GM12878 (cell line): ENCODE measurements at places on chromosomes 6 and 20. TPM values are rescaled to one million over a fixed set of nuclear protein-coding genes. Genes with fewer than 3 reads are reported as not detected.

The ARFGEF3 gene
- 0.03 and 0.08 TPM in 2 replicates for total RNA-seq

GRCh38 chr6:20978151-20978614 is 443.9 kb downstream of the CDKAL1 start:
- no peak overlapping the region for H3K4me3 ChIP-seq
- DNase-seq = peak; percentile 25
- no peaks in the 10 kb centered on the region for H3K36me3 ChIP-seq

The LRRN4 gene
- total RNA-seq = not detected in 2 replicates

GRCh38 chr6:37866590-37867507 is 47.3 kb downstream of the ZFAND3 start:
- H3K4me3 ChIP-seq = no peak overlapping the region
- peak overlapping the region; percentile 48; the same call in 1 of the 2 replicates for H3K27ac ChIP-seq
- H3K27me3 ChIP-seq = no peaks in the 10 kb centered on the region
- peaks cover 28% of the 10 kb centered on the region for H3K4me1 ChIP-seq
- H3K36me3 ChIP-seq = no peaks in the 10 kb centered on the region
- DNase-seq = no peak

The LPA gene
- total RNA-seq = 2.8 TPM in 2 replicates

GRCh38 chr6:161268531-161269210 is 5.2 kb downstream of the AGPAT4 start:
- H3K4me1 ChIP-seq = no peaks in the 10 kb centered on the region
- H3K27ac ChIP-seq = no peak overlapping the region
- H3K36me3 ChIP-seq = no peaks in the 10 kb centered on the region
- no peak for DNase-seq

The SIRPB1 gene
- 18.9 and 20.1 TPM in 2 replicates for total RNA-seq

GRCh38 chr6:16706029-16706428 is 55.2 kb downstream of the ATXN1 start:
- no peaks in the 10 kb centered on the region for H3K36me3 ChIP-seq
- peaks cover 11% of the 10 kb centered on the region for H3K4me1 ChIP-seq
- no peak for DNase-seq

The RGS17 gene
- not detected in 2 replicates for total RNA-seq

GRCh38 chr20:45576995-45577394 is 2.1 kb downstream of the WFDC8 start:
- no peak overlapping the region for H3K27ac ChIP-seq
- no peaks in the 10 kb centered on the region for H3K4me1 ChIP-seq
- no peaks in the 10 kb centered on the region for H3K36me3 ChIP-seq
- 0 out of 2 replicates have a peak, but pooled peaks cover 1% of the 10 kb centered on the region for H3K27me3 ChIP-seq

- DNase-seq = no peak
- peaks cover 2% of the 10 kb centered on the region for H3K27me3 ChIP-seq
- no peaks in the 10 kb centered on the region for H3K4me1 ChIP-seq
These were observed 50.7 kb upstream of the TPD52L1 start for GRCh38 chr6:125102891-125103290.

The POFUT1 gene
- 30.5 and 33.4 TPM in 2 replicates for total RNA-seq

- no peaks in the 10 kb centered on the region for H3K27me3 ChIP-seq
- no peak overlapping the region for H3K27ac ChIP-seq
- DNase-seq = no peak
These were observed 11.6 kb downstream of the PIGT start for GRCh38 chr20:45427236-45428149.

DNA sequence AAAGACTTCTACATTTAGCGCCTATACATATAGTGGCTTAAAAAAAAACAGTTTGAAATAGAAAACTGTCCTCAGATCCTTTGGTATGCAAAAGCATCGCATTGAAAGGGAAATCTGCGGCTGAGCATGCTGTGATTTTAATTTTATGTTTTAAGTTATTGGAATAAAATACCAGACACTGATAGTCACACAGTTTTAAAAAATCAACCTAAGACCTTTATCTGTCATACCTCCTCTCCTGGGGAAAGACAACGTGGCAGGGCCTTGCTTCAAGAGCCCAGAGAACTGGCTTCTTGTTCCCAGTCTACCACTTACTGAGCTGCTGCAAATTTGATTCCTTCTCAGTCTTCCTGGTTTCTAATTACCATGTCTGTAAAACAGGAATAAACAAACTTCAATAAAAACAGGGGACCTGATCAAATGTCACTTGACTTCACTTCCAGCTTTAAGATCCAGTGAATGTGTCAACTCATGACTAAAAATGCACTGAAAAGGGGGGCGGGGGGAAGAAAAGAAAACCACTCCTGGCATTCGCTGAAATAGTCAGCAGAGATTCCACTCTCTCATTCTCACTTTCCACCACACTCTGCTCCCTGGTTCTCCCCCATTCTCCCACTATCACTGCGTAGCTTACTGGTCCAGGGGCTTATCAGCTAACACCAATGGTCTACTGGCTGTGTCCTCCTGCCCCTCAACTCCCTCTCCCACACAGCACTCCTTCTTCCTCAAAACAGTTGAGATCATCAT is 494.7 kb upstream of the MARCKS start:
- H3K4me1 ChIP-seq = no peaks in the 10 kb centered on the region
- DNase-seq = no peak
- no peak overlapping the region for H3K4me3 ChIP-seq
- H3K36me3 ChIP-seq = no peaks in the 10 kb centered on the region
- no peak overlapping the region for H3K27ac ChIP-seq

- DNase-seq = no peak
- H3K36me3 ChIP-seq = no peaks in the 10 kb centered on the region
- H3K4me1 ChIP-seq = no peaks in the 10 kb centered on the region
- no peaks in the 10 kb centered on the region; the same call in 1 of the 2 replicates for H3K27me3 ChIP-seq
These were observed 211.1 kb downstream of the PLCB4 start for GRCh38 chr20:9279918-9280401.

The SGK2 gene
- 0.31 TPM in 1 of 2 replicates, not detected in the other for total RNA-seq

The CFAP206 gene
- not detected in 2 replicates for total RNA-seq

DNA sequence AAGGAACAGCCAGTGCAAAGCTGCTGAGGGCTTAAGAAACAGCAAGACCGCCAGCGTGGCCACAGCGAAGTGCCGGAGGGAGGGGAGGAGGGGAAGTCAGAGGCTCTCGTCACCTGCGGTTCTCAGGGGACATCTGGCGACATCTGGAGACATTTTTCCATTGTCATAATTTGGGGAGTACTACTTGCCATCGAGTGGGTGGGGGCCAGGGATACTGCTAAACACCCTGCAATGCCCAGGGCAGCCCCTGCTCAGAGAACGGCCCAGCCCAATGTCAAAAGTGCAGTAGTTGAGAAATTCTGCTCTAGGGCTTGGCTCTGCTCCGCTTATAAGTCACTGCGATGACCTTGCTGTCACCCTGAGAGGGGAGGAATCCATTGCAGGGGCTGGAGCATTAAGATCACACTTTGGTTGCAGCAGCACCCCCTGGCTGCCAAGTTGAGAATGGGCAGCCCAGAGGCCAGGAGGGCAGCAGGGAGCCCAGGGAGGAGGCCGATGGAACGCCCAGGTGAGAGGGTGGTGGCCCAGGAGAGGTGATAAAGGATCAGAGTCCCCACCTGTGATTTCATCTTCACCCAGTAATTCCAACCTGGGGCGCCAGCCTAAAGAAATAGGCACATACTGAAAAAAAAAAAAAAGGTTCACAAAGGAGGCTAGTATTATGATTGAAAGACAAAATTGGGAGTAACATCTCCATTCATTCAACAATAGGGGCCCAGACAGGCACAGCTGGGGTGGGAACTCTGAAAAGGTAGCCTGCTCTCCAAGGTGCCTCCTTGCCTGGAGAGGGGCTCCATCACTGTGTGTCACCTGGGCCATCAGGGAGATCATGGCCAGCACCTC is 218.2 kb downstream of the BMP7 start:
- no peaks in the 10 kb centered on the region for H3K4me1 ChIP-seq
- DNase-seq = no peak
- no peaks in the 10 kb centered on the region for H3K36me3 ChIP-seq
- no peak overlapping the region for H3K27ac ChIP-seq
- no peak overlapping the region for H3K4me3 ChIP-seq
- H3K27me3 ChIP-seq = no peaks in the 10 kb centered on the region; the same call in 1 of the 2 replicates

The DLK2 gene
- 0.38 and 0.40 TPM in 2 replicates for total RNA-seq

DNA sequence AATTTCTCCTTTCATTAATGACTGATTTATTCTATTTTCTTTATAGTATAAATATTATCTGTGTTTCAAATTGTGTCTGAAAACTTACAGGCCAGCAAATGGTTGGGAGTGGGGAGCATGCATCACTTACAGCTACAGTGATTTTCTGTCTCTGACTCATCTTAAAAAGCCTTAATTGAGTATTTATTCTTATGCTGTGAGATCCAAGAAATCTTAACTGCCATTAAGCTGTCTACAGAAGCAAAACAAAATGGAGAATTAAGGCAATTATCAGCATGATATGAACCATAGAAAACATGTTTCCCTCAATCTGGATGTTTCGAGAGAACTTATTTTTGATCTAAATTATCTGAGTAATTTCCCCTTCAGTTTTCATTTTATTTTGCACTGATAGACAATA is 831.2 kb downstream of the KIF16B start:
- H3K4me3 ChIP-seq = no peak overlapping the region
- no peak overlapping the region for H3K27ac ChIP-seq
- no peaks in the 10 kb centered on the region for H3K36me3 ChIP-seq
- DNase-seq = no peak

DNA sequence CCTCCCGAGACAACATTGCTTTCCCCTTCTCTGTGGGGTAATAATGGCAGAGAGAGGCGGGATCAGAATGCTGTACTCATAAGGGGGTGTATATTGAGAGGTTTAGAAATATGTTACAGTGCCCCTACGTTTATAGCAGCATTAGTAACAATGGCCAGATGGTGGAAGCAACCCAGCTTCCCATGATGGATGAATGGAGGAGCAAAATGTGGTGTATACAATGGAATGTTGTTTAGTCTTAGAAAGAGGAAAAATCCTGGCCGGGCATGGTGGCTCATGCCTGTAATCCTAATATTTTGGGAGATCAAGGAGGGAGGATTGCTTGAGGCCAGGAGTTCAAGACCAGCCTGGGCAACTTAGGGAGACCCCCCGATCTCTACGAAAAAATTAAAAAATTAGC is 12.9 kb downstream of the BANF2 start:
- no peaks in the 10 kb centered on the region for H3K36me3 ChIP-seq
- H3K4me3 ChIP-seq = no peak overlapping the region
- DNase-seq = no peak
- H3K4me1 ChIP-seq = no peaks in the 10 kb centered on the region

- H3K36me3 ChIP-seq = no peaks in the 10 kb centered on the region
- H3K4me1 ChIP-seq = no peaks in the 10 kb centered on the region
- H3K27me3 ChIP-seq = no peaks in the 10 kb centered on the region; the same call in 1 of the 2 replicates
- DNase-seq = no peak
- H3K4me3 ChIP-seq = no peak overlapping the region
- H3K27ac ChIP-seq = no peak overlapping the region
These were observed 275.1 kb upstream of the PRDM1 start for GRCh38 chr6:105810922-105811482.

The WFDC5 gene
- total RNA-seq = not detected in 2 replicates

GRCh38 chr6:37141281-37142049 is 28.5 kb upstream of the PIM1 start:
- H3K27ac ChIP-seq = no peak overlapping the region
- no peak for DNase-seq
- H3K27me3 ChIP-seq = no peaks in the 10 kb centered on the region

The ADAM33 gene
- total RNA-seq = not detected in 2 replicates

The PGC gene
- total RNA-seq = 0.26 and 1.2 TPM in 2 replicates

The SOBP gene
- 0.56 and 0.96 TPM in 2 replicates for total RNA-seq

GRCh38 chr20:49583669-49584417 is 15.9 kb upstream of the PTGIS start:
- no peaks in the 10 kb centered on the region for H3K36me3 ChIP-seq
- H3K4me3 ChIP-seq = no peak overlapping the region
- H3K27ac ChIP-seq = no peak overlapping the region
- no peak for DNase-seq

DNA sequence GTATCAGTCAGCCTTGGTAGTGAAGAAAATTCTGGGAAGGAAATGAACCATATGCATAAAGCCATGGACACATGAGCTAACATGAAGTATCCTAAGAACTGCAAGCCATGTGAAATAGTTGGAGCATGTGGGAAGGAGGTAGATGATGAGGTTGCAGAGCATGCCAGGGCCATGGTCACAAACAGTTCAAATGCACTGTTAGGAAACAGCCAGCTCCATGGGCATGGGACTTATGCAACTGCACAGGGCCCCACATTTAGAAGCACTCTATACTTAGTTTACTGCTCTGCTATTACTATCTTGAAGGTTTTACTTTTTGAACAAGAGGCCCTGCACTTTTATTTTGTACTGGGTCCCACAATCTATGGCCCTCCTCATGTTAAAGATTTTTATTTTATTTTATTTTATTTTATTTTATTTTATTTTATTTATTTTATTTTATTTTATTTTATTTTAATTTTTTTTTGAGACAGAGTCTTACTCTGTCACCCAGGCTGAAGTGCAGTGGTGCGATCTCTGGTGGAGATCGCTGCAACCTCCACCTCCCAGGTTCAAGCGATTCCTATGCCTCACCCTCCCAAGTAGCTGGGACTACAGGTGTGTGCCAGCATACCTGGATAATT is 169.1 kb downstream of the IBTK start:
- no peaks in the 10 kb centered on the region for H3K36me3 ChIP-seq
- no peak for DNase-seq
- H3K27me3 ChIP-seq = no peaks in the 10 kb centered on the region
- no peaks in the 10 kb centered on the region for H3K4me1 ChIP-seq

DNA sequence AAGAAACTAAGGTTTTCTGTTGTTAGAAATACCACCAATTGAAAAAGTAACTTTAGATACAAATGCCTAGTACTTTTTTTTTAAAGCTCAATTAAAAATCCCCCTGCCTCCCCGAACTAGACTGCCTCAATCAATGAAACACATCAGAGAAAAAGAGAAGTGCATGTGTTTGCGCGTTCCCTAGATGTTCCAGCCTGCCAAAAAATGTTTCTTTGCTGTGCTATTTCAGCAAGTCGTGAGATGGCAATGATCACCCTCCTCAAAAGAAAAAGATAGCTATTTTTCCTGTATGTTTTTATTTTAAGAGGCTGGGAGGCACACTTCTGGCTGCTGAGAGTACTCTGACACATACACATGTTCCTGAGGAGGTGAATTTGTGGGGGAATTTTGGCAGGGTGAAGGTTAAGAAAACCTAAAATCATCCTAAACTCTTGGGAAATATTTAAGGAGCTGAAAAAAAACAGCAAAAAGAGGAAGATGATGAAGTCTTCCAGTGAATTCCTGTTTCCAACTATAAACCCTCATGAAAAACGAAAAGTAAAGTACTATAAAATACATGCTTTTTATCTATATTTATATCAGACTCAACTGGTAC is 114.8 kb downstream of the HIVEP2 start:
- no peaks in the 10 kb centered on the region for H3K36me3 ChIP-seq
- no peak overlapping the region for H3K4me3 ChIP-seq
- no peaks in the 10 kb centered on the region for H3K27me3 ChIP-seq
- DNase-seq = no peak
- no peaks in the 10 kb centered on the region for H3K4me1 ChIP-seq

The UST gene
- total RNA-seq = 2.2 and 2.4 TPM in 2 replicates

GRCh38 chr6:79862711-79863110 is 84.6 kb downstream of the ELOVL4 start:
- no peaks in the 10 kb centered on the region for H3K27me3 ChIP-seq
- H3K36me3 ChIP-seq = no peaks in the 10 kb centered on the region
- no peaks in the 10 kb centered on the region for H3K4me1 ChIP-seq
- no peak overlapping the region for H3K27ac ChIP-seq
- DNase-seq = no peak
- H3K4me3 ChIP-seq = no peak overlapping the region
